ENCODE measurements at places on chromosomes 2 and 18.
A peak's percentile ranks its signal among the peaks of the same experiment; 100 is the strongest.

- DNase-seq = no peak
These were observed 97.4 kb upstream of the LCLAT1 start for GRCh38 chr2:30349691-30350090.

GRCh38 chr2:46098621-46099062, 198.6 kb upstream of the EPAS1 start:
- DNase-seq = no peak

DNA sequence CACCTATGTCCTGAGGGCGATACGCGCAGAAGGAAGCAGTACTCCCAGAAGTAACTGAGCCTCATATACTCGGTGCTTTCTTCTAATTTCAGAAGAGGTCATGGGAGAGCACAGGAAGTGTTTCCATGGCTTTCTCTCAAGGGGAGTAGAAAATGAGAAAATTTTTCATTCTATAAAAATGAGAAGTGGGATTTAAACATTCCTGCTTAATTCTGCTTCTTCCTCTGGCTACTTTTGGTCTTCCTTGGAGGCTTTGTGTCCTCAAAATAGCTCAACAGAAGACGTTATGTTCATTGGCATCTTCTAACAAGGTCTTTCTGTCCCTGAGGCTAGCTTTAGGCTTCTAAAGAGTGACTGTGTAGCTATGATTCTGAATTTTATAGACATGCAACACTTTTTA, 497.0 kb downstream of the TDRD15 start:
- DNase-seq = no peak

DNA sequence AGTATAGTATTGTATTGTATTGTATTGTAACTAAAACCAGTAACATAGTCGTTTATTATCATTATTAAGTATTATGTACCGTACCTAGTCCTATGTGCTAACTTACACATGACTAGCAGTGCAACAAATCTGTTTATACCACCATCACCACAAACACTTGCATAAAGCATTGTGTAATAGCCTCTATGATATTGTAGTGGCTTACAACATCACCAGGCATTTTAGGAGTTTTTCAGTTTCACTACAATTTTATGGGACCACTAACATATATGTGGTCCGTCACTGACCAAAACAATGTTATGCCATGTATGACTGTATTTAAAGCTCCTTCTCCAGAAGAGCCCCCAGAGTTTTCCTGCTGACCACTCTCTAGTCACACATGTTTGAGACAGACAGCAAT, 306.2 kb downstream of the SETBP1 start:
- no peak for DNase-seq

DNA sequence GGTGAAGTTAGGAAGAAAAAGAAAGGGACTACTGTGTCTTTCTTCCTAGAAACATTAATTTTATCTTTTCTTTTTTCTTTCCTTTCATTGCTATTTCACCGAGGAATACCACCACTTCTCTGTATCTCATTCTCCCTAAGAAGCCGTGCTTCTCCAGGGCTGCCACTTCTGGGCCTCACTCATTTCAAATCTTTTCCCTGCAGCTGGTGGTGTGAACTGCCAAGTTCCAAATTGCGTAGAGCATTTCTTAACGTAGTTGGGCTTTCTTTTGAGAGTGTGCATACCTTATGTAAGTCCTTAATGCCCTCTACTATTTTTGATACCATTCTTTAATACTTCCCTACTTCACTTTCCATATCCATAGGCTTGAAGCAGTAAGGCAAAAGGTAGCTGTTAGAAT, 66.7 kb upstream of the CYP1B1 start:
- DNase-seq = no peak

- DNase-seq = no peak
These were observed 6.3 kb upstream of the SCYGR8 start for GRCh38 chr2:227739351-227739750.

- no peak for DNase-seq
These were observed 192.8 kb downstream of the ZFP36L2 start for GRCh38 chr2:43033466-43034241.

GRCh38 chr2:240639566-240639965, 14.3 kb downstream of the GPR35 start:
- DNase-seq = no peak

GRCh38 chr18:61096226-61096625, 237.0 kb upstream of the CDH20 start:
- no peak for DNase-seq

DNA sequence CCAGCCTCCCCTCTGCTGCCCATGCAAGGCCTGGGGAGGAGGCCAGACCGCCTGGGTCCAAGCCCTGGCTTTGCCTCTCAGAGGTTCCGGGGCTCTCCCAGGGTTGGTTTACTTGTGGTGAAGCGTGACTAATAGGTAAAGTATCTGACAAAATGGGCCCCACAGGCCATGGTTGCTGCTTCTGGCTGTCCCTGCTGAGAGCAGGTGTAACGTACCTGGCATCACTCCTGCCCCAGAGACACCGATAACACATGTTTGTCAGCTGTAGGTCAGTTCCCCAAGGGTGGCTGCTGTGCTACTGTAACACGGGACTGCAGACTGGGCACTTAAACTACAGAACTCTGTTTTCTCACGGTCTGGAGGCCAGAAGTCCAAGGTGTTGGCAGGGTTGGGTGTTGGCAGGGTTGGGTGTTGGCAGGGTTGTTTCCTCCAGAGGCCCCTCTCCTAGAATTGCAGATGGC, 34.1 kb downstream of the ODC1 start:
- DNase-seq = no peak

DNA sequence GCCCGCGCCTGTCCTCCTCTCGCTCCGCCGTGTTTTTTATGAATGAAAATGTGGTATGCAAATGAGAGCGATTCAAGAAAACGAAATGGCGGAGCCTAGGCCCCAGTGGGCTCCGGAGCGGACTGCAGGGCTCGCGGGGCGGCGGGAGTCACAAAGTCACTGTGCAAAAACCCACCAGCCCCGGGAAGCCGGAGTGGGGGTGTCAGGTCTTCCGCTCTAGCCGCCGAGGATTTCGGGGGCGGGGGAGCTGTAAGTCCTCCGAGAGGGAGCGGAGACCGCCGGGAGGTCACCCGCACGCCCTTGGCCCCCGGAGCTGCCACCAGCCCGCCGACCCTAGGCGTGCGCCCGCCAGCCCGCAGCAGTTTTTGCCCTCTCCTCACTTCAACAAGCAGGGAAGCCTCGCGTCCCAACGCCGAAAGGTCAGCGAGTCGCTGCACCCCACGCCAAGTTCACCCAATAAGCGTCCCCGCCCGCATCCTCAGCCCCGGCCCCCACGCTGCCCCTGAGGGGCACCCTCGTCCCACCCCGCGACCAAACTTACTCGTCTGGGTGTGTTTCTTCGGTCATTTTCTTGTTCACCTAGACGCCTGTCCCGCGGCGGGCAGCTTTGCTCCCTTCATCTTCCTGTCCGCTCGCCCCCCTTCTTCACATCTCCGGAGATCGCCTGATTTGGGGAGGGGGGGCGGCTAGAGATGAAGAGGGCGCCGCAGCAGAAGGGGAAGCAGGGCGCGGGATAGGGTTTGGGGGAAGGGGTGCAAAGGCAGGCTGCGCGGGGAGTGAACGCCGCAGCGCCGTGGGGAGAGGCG, 775 bp downstream of the SPRED2 start:
- DNase-seq = peak; percentile 56

DNA sequence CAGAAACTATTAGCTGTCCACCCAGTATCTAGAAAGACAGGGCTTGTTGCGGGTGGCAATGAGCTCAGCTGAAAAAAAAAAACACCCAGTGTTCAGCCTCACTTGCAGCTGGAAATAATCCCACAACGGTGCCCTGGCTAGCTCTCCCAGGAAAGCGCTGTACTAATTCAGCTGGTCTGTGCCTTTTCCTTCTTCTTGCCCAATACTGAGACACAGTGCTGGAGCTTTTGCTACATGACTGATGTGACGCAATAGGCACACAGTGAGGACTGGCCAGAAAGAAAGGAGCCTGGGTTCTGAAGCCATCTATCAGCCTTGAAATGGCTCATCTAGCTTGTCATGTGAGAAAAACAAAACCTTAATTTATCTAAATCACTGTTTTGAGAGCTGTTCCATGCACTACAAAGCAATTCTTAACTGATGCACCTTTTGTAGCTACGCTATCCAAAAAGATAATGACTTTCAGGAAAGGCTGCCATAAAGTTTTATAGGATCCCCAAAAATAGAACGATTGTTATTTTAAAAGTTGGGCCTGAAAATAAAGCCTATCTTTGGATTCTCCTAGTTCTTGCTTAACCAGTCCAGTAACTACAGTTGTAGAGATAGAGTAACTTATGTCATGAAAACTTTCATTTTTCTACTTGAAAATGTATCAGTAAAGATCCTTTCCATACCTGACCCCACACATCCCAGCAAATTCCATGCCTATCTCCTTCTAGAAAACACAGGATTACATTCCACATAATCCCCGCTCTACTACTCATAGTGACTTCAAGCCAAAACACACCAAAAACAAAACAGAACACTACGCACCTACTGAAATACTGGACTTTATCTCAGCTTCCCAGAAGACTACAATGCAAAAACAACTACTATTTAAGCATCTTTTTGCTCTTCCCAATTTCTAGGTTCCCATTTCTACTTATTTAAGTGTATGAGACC, 15.9 kb downstream of the KIDINS220 start:
- DNase-seq = peak; percentile 66

GRCh38 chr2:39671604-39672003, 5.9 kb downstream of the TMEM178A start:
- no peak for DNase-seq

DNA sequence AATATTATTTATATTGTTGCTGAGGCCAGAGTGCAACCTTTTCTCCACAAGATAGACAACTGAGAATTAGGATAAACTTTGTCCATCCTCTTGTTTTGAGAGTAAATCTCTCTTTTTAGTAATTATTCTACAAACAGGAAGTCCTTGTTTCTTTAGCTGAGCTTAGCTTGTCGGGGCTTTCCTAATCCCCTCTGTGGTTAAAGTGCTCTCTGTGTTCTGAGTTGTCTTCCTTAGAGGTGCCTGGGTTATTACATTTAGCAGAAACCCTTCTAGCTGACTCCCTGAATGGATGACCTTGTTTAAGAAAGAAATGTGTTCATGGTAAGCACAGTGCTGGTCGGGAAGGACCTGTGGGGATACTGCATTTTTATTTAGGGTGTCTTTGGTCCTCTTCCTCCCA, 12.7 kb downstream of the USP39 start:
- DNase-seq = no peak

DNA sequence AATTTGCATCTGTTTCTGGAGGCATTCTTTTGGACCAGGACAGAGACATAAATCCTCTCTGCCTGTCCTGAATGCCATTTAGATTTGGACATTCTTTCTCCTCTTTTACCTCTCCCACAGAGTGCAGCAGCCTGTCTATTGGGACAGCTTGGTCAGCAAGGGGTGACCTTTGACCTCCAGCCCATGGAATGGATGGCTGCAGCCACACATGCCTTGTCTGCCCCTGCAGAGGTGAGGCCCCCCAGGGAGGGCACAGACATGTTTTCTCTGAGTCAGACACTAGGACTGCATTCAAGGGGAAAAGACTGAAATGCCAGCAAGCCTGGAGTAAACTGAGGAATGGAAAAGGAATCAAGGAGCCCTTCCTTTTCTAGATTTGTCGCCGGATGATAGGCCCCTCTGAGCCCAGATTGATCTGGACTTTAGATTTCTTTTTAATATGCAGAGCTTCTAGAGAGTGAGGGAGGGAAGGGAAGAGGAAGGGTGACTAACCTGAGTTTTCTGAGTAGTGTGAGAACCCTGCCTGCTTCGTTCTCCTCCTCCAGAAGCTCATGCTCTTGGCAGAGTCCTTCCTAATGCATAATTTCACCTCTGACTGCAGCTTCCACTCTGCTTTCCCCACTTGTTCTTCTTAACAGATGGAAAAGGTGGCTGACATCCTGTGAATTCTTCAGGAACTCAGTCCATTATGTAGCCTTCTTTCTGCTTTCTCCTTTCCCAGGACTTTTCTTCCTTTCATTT, 16.1 kb upstream of the TTLL4 start:
- no peak for DNase-seq

DNA sequence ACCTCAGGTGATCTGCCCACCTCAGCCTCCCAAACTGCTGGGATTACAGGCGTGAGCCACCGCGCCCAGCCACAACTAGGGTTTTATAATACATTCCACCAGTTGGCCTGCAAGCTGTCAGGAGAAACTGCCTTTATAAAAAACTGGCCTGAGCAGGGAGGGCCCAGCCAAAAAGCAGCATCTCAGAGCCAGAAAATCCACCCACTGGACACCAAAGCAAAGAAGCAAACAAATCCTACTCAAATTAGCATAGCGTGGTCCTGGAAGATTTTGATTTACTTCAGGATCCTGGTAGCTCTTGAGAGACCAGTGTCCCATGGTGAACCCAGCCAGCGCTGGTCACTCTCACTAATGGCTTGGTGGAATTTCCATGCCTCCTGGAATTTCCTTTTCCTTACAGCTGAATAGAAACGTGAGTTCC, 60.0 kb upstream of the PXDN start:
- DNase-seq = peak; percentile 21

- DNase-seq = no peak
These were observed 106.7 kb upstream of the CTDP1 start for GRCh38 chr18:79572848-79573451.

DNA sequence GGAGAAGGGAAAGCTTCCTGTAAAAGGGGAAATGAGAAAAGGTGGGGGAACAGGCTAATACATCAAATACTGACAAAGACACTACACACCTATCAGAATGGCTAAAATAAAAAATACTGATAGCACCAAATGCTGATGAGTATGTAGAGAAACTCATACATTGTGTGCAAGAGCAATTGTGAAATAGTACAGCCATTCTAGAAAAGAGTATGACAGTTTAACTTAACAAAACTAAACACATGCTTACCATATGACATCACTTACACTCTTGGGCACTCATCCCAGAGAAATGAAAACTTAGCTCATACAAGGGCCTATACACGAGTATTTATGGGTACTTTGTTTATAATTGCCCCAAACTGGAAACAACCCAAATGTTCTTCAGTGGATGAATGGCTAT, 53.4 kb downstream of the ZNF638 start:
- DNase-seq = no peak

GRCh38 chr2:39379643-39380524, 57.2 kb downstream of the MAP4K3 start:
- DNase-seq = peak; percentile 74

DNA sequence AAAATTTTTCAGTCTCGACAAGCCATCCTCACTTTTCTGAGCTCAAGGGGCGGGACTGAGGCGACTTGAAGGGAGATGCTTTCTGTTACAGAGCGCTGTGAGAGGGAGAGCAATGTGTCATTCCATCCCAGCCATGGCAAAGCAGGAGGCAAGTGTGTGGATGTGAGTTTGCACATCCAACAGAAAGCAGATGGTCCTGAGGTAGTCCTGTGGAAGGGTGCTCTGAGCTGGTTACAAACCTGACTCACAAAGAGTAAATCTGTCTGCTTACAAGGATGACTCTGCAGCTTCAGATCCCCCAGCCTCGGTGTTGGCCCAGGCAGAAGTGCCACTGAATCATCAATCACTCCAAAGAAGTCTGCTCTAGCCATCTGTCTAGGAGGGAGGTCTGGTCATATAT, 482.0 kb upstream of the DCC start:
- DNase-seq = no peak

GRCh38 chr2:160906878-160907277, 253.3 kb upstream of the TANK start:
- no peak for DNase-seq
